NCI-H526 treated with DMSO at 0.1 percent for 48 hours (cell line): ENCODE measurements at places on chromosomes 7 and 10.

GRCh38 chr7:135177028-135177696 lies 6.7 kb upstream of the CYREN start:
- DNase-seq, result no peak

- DNase-seq, result no peak
Observed at GRCh38 chr7:98282703-98283102, 1.2 kb downstream of the BRI3 start.

DNA sequence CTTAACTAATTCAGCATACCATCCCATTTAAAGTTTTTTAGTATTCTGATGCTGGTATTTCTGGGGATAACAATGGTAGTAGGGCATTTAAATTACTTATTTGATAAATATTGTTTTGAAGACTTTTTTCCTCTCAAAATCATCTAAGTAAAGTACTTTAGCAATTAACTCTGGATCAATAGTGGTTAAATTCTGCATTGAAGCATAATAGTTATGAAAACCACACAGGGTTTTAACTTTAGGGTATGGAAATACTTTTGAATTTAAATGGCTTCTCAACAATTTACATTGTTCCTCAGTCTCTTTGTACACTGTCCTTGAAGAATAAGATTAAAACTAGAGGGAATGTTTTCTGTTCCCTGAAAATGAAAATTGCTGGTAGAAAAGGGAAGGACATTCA lies 202.6 kb upstream of the STEAP4 start:
- DNase-seq, result no peak

- no peak for DNase-seq
Observed at GRCh38 chr7:22216309-22216708, 140.6 kb downstream of the RAPGEF5 start.
